Left renal pelvis (tissue), 4 donors: ENCODE measurements at places on chromosomes 3 and 15. TPM values are rescaled to one million over a fixed set of nuclear protein-coding genes. Genes with fewer than 3 reads are reported as not detected.

AADAC gene
- polyA plus RNA-seq = 1.4 TPM

PP2D1 gene
- polyA plus RNA-seq = 0.41 TPM

DNA sequence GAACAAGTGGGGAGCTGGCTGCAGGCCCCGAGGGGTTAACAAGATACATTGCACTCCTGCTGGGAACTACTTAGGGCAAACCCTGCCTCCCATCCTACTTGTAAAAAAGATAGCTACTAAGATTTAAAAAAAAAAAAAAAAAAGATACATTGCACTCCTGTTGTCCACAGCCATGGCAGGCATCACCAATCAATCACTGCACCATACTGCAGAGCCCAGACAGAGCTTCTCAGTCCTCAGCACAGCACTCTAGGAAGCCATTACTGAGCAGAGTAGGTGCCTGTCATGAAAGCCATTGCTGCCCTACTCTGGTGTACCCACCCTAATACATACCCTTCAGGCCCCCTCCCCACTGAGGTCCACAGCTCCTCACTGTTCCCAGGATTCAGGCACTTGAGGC, 64.8 kb downstream of the RASGRF1 start:
- no peak for DNase-seq

- DNase-seq = no peak
Observed at GRCh38 chr15:42134617-42135245, 21.7 kb downstream of the PLA2G4F start.

GRCh38 chr3:47612178-47612577, 33.5 kb upstream of the CSPG5 start:
- DNase-seq = no peak

- no peak for DNase-seq
Observed at GRCh38 chr3:151230646-151231045, 27.6 kb upstream of the GPR171 start.

DNA sequence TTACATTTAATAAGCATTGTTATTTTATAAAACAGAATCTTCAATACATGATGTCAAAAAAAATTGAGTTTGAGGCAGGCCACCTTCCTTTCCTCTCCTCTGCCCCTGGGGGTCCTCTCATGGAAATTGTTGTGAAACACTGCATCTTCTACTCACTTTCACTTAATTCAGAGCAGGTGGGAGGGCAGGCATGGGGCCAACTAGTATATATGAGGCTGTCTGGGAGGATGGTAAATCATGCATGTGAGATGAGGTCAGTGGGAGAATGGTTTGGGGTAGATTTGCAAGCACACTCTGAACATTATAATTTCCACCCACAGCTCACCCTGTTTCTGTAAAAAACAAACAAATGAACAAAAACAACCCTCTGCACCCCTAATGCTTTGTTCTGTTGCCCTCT, 10.4 kb upstream of the CCDC14 start:
- DNase-seq = no peak

DNA sequence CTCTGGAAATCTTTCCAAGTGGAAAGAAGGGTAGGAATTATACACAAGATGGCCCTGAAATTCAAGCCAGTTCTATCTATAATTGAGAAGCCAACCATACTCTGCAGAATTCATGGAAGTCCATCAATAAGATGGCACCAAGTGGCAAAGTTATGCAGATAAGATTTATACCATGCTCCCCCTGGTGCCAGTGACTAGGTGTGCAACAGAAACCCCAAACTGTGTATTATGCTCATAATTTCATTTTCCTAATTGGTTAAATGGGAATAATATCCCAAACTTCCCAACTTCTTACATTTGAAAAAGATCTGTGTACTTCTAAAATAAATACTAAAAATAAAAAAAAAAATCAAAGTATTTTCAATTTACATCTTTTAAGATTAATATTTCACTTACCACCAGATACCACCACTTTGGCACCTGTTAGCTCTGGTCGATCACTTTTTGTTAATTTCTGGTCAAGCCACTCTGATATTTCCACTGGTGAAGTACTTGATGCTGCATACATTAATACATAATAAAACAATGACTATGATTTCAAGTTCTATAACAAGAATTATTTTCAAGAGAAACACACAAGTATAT, 25.9 kb downstream of the ETFA start:
- DNase-seq = no peak
